Endothelial cell of umbilical vein (primary cell): ENCODE measurements at places on chromosomes 5 and 9. TPM values are rescaled to one million over a fixed set of nuclear protein-coding genes. Genes with fewer than 3 reads are reported as not detected.

The DRD1 gene
- not detected in 2 replicates for polyA plus RNA-seq

The TAF11L10 gene
- polyA plus RNA-seq, result not detected in 2 replicates

The HIGD2A gene
- polyA plus RNA-seq, result 210 and 294 TPM in 2 replicates

The ITGA1 gene
- polyA plus RNA-seq, result 0.65 and 1.2 TPM in 2 replicates

The FCN2 gene
- polyA plus RNA-seq, result not detected in 2 replicates

The MPDZ gene
- 17.7 and 22.3 TPM in 2 replicates for polyA plus RNA-seq

The SLC45A2 gene
- not detected in 2 replicates for polyA plus RNA-seq

The SLC4A9 gene
- not detected in 2 replicates for polyA plus RNA-seq
